ENCODE measurements at places on chromosomes 3 and 15. TPM values are rescaled to one million over a fixed set of nuclear protein-coding genes. Genes with fewer than 3 reads are reported as not detected.

DNA sequence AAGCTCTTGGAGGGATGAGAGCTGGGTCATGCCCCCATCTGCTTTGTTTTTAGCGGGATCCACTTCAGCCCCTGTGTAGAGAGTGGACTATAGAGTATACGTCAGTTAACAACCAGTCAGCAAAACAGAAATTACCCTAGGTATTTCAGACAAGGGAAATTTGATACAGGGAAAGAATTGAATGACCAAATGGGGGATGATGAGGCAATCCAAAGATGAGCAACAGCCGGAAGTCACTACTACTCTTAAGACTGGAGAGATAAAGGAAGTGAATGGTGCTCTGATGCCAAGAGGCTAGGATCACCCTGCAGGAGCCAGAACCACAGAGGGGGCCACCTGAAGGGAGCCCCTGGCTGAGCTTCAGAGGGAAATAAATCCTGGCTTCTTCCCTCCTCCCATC lies 1.7 kb upstream of the GPR62 start:
- no peak for DNase-seq

DNA sequence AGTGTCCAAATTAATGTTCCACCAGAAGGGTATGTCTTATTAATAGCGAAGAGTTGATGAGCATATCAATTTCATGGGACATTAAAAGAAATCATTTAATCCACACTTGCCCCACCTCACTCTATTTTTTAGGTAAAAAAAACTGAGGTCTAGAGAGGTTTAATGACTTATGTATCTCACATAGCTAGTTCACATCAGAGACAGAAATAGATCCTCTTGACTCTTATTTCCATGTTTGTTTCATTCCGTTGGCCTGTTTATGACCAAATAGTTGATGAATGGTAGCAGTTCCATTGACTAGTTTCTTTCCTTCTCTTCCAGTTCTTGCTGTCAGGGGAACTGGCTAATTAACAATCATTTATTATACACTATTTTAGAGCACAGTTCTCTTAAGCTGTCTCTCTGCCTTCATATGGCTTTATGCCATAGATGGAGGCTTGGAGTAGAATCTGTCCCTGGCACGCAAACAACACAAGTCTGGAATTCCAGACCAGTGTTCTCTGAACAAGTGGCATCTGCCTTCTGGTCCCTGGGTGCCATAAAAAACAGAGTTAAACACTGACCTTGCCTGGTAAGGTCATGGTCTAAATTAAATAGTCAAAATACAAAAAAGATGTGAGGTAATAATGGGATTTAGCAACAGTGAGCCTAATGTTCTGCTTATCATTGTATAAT lies 220.0 kb upstream of the CGNL1 start:
- DNase-seq: no peak

GRCh38 chr15:98144388-98144787 lies 183.9 kb downstream of the ARRDC4 start:
- DNase-seq: no peak

GRCh38 chr3:171598990-171599389 lies 138.8 kb upstream of the TNIK start:
- DNase-seq: no peak

DNA sequence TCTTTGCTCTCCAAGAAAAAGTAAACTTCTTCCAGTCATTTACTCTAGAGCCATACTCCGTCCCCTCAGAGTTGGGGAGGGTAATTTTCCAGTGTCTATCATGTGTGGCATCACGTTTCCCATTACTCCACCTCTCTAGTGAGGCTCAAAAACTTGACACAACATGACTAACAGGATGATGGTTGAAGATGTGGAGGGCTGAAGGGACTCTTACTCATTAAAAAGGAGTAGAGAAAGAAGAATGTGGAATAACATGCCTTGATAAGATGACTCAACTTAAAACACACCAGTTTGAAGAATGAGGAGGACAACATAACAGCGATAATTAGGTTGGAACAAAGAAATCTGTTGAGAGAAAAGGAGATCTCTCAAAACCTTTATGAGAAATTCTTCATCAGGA lies 894.3 kb downstream of the OTOL1 start:
- DNase-seq: no peak

GRCh38 chr15:69479971-69480370 lies 27.4 kb downstream of the RPLP1 start:
- DNase-seq: no peak

GRCh38 chr15:63255489-63255990 lies 21.9 kb upstream of the APH1B start:
- DNase-seq: no peak

DNA sequence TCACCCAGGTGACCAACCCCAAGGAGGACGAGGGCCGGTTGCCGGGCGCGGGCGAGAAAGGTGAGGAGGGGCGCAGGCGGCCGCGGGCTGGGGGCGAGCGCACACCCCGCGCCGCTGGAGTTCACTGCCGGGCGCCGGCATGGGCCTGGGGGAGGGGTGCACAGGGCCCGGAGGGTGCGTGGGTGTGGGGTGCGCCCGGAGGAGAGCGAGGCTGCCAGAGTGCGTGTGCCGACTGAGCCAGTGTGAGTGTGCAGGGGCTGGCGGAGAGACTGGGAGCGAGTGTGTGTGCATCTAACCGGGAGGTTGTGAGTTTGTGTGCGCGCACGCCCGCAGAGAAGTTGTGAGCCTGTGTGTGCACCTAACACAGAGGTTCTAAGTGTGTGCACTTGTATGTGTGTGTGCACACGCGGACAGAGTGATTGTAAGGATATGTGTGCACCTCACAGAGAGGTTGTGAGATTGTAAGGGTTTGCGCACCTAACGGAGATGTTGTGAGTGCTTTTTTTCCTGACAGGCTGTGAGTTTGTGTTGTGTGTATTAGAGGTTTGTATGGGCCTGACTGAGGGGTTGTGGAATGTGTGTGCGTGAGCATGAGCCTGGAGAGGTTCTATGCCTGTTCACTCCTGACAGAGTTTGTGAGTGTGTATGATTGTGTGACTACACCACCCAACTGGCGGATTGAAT lies 681 bp downstream of the CTDSPL start:
- no peak for DNase-seq

DNA sequence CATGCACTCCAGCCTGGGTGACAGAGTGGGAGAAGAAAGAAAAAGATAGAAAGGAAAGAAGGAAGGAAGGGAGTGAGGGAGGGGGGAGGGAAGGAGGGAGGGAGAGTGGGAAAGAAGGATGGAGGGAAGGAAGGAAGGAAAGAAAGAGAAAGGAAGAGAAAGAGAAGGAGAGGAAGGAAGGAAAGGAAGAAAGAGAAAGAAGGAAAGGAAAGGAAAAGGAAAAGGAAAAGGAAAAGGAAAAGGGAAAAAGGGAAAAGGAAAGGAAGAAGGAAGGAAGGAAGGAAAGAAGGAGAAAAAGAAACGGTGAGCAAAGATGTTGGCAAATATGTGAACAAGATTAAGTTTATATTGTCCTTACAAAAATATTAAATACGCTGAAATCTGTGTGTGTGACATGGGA lies 36.2 kb upstream of the TICRR start:
- DNase-seq: no peak

GRCh38 chr3:196636369-196637349 lies 2.8 kb upstream of the NRROS start:
- DNase-seq: no peak

DNA sequence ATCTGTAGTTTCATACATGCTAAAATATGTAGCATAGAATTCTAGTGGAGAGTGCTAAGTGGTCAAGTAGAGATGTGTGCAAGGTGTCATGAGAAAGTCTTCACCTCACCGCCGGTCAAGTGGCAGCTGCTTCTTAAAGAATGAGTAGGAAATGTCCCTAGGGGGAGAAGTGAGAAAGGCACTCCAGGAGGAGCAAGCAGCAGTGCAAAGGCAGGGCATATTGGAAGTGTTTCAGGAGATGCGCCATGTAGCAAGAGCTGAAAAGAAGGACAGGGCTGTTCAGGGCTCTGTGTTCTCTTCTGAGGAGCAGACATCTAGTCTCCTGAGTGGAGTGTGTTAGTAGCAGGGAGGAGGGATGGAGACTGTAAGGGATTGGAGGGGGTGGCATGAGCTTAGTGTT lies 312.4 kb upstream of the SEMA6D start:
- no peak for DNase-seq

DNA sequence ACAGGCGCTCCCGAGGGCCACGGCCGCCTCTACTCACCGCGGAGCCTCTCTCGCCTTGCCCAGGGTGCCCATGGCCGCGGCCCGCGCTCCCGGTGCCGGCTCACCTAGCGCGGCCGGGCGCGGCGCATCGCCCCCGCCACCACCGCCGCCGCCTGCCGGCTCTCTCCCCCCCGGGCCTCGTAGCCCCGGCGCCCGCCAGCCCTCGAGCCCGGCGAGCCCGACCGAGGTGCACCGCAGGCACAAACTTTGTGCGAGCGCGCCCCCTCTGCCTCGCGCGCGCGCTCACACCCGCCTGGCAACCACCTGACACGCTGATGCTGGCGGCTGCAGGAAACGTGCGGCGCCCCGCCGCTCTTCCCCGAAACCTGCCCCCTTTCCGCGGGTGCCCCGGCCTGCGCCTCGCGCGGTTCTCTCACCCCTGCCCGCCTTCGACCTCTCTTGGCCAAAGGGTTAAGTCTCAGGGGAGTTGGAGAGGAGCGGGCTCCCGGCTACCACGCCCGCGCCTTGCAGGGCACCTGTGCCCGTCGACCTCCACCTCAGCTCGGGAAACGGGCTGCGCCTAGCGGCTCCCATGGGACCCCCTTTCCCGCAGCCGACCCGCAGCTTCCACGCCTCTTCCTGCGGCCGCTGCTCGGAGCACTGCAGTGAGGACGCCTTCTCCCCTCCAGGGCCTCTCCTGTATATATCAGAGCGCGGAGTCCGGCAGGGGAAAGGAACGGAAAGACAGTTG lies at the start of gene RASGRP1:
Gene RASGRP1 (minus strand): TSS at position 258 of the 730 bp plus-strand sequence. CDS start 186 bp downstream, at position 72.
- DNase-seq: no peak

DNA sequence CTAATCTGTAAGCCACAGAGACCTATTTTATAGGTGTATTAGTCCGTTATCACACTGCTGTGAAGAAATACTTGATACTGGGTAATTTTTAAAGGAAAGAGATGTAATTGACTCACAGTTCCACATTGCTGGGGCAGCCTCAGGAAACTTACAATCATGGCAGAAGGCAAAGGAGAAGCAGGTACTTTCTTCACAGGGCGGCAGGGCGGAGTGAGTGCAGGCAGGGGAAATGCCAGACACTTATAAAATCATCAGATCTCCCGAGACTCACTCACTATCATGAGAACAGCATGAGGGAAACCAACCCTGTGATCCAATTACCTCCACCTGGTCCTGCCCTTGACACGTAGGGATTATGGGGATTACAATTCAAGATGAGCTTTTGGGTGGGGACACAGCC lies 108.7 kb downstream of the GALK2 start:
- no peak for DNase-seq

The TRIM59 gene
- total RNA-seq: 9.5 TPM

The MME gene
- 4.4 TPM for total RNA-seq

The EAF2 gene
- total RNA-seq: 2.2 TPM

The SLC51A gene
- total RNA-seq: not detected

The RLBP1 gene
- total RNA-seq: not detected

The STIMATE gene
- 13.9 TPM for total RNA-seq

The RHCG gene
- total RNA-seq: 2,342 TPM

The SAMD7 gene
- total RNA-seq: not detected

The TMEM266 gene
- not detected for total RNA-seq

The MYZAP gene
- total RNA-seq: 36.0 TPM
